ENCODE measurements at places on chromosomes 2 and 18.

DNA sequence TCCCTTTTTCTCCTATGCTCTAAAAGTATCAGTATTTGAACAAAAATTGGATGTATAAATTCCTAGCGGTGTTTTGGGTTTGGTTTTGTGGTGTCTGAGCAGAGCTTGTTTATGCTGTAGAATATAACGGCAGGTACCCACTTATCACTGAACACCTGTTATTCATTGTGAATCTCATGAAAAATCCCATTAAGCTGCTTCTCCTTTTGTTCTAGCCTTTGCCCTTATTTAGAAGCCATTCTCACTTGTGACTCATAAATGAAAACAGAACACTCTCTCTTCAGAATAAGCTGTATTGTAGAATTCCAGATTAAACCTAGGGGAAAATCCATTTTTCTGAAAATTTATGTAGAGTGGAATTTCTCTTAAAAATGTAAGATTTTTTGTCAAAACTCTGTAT, 104.0 kb downstream of the PRPF40A start:
- DNase-seq = peak; percentile 41

- no peak for DNase-seq
Observed at GRCh38 chr2:58057707-58058530, 11.3 kb downstream of the VRK2 start.

GRCh38 chr2:61877571-61878245, 10.7 kb downstream of the CCT4 start:
- DNase-seq = no peak

- DNase-seq = peak; percentile 13
Observed at GRCh38 chr2:219576505-219577388, 4.6 kb downstream of the INHA start.

- peak; percentile 100 for DNase-seq
Observed at GRCh38 chr18:75408554-75409506, 18.7 kb downstream of the SMIM21 start.

DNA sequence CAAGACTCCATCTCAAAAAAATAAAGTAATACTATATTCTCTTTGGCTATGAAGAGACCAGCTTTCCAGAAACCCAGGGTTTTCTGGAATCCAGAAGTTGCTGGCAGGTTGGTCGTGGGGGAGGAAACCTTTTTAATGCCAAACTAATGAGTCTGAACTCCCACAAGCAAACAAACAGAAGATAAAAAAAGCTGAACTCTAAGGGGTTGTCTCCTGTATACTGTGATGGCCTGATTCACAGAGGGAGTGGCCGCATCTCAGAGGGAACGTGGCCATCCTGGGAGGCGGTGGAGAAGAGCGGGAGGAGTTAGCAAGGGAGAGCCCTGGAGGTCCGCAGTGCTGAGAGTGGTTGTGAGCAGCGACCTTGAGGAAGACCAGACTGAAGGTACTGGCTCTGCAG, 36.1 kb downstream of the LIMS1 start:
- DNase-seq = peak; percentile 76

DNA sequence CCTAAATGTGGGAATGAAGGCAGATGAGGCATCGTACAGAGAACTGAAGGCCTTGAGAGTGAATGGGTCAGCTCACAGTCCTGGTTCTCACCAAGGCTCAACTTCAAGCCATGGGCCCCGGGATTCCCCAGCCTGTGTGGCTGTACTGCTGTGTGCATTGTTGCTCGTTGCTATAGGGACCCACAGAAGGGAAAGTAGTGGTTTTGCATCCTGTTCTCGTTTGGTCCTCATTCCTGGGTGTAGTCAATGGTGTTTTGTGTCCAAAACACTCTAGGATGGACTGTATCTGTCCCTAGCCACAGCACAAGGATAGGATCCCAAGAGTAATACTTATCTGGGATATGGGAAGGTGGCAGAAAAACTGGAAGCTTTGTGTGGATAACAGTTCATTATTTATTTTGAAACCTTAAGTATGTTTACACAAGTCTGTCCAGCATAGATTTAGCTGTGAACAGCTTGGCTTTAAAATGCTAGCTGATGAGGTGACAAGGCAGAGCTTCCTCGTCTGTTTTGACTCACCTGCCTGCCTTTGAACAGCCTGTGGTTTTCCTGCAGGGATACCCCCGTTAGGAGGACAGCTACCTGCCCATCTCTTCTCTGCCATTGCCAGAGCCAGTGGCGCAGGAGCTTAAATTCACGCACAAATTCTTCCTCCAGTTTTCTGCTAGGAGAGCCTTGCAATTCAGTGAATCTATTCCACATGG, 85.0 kb downstream of the WDSUB1 start:
- peak; percentile 78 for DNase-seq

GRCh38 chr2:5042666-5043440, 649.3 kb upstream of the SOX11 start:
- no peak for DNase-seq

DNA sequence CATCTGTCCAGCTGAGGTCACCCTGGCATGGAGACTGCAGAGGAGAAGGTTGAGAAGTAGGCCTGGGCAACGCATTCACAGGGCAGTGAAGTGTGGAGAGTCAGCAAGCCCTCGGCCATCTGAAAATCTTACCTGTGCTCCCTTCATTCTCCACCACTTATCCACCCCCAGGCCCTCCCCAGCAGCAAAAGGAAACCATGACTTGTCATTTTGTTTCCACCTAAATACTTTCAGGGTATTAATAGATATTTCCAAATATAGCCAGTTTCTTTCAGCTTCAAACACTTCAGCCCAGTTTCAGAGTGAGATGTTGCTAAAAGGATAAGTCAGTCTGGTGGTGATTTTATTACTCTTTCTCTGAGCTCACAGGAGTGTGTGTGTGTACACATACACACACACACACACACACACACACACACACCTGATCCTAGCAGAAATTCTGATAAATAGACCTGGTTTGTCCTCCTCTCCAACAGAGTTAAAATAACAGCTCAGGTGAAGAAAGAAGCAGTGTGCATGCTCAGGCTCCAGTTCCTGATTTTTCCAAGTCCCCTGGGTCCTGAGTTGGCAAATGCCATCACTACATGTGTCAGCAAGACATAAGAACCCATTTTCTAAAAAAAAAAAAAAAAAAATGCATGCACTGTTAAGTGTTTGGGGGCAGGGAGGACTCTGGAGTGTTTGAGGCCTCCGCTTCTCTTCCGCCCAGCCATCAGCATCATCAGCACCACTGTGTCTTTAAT, 82.8 kb downstream of the LOXHD1 start:
- DNase-seq = no peak

- no peak for DNase-seq
Observed at GRCh38 chr18:43389163-43389562, 111.9 kb upstream of the SYT4 start.

- DNase-seq = peak; percentile 28
Observed at GRCh38 chr2:29293830-29294438, 178.7 kb downstream of the CLIP4 start.

DNA sequence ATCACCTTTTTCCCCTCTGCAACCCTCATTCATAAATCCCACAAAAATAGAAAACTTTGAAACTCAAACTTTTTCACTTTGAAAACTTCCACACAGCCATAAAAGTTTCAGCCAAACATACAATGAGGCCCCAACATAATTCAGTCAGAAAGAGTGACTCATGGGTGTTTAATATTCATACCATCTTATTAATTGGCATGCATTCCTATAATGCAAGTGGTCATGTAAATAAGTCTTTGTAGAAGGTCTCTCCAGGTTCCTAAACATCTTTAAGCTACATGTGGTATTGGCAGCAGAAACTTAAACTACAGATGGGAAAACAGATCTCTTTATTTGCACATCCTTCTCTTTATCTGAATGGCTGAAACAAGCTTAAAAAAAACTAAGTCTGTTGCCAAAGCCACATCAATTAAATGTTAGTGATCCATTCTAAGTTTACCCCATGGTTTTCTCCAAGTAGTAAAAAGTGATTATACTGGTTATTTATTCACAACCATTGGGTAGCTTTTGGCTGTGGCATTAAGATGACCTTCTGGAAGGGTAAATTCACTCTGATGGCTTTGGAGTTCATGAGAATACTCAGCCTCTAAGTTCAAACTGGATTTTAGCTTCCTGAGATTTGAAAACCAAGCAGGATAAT, 70.2 kb upstream of the LYPD1 start:
- DNase-seq = peak; percentile 2

- no peak for DNase-seq
Observed at GRCh38 chr2:20168727-20169696, 55.9 kb downstream of the SDC1 start.

Measured in IMR-90 (cell line).